ENCODE measurements at places on chromosomes 1 and 21.

GRCh38 chr1:67888216-67889106 is 55.2 kb upstream of the GNG12 start:
- no peak for DNase-seq

DNA sequence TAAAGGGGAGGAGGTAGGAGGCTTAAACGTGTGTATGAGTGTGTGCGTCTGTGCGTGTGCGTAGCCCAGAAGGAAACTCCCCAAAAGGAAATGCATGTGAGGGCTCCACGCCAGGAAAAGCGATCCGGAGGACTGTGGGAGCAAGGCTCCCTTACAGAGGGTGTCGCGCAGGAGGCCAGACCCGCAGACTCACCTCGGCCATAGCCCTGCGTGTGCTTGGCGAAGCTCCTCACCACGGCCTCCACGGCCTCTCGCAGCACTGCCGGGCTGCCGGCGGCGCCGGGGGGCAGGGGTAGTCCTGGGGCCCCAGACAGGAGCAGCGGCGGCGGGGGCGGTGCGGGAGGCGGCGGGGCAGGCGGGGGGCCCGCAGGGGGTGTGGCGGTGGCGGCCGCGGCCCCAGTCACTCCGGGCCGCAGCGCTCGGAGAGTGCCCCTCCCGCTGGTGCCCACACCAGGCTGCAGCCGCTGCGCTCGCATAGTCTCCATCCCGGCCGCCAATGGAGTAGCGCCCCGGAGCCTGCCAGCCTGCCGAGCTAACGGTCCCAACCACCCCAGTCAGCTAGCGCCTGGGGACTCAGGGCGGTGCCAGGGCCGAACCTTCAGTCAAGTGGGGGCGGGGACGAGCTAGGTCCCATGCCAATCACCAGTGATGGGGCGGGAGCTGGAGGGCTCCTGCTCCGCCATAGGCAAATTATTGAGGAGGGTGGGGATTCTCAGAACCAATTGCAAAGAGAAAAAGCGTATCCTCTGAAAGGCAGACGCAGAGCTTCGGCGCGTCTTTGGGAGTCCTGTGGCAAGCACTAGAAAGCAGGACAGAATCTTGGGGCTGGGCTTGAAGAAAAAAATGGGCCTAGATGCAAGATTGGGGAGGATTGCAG is at the start of gene LIX1L:
LIX1L (minus strand) TSS at position 575 of the 877 bp plus-strand sequence; CDS start at position 485, 90 bp downstream.
- DNase-seq, result peak; percentile 96

GRCh38 chr1:230694991-230695390 is 18.9 kb downstream of the AGT start:
- DNase-seq, result no peak

DNA sequence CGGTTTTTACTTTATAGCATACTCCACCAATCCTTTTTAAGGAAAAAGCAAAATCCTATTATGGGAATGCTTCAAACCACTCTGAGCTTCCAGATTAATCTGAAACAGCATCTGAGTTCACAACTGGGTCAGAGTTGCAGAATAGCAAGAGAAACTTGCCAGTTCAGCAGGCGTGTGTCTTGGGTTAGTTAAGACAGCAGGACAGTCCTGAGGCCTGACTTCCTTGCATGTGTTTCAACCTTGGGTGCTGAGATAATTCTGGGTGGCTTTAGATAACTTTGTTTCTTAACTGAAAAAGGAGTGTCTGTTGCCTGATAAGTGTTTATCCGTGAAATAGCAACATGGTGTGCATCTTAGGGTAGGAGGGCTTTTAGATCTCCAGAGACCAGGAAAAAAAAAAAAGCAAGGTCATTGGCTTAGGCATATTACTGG is 169.2 kb downstream of the DHRS3 start:
- DNase-seq, result no peak

DNA sequence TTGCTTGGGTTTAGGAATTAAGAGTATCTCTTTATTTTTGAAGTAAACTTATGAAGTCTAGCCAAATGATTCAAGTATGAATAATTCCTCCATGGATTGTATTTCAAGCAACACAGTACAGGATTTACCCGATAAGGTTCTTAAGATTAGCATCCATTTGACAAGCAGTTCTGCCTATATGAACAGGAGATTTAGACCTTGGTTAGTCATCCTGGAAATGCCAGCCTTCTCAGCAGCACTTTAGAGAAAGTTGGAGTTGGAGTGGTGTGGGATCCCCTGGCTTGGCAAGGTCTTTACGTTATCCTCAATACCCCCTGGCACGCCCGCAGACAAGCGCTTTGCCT is 1.6 kb downstream of the BCAR3 start:
- no peak for DNase-seq

GRCh38 chr21:38014298-38014697 is 98.0 kb upstream of the KCNJ6 start:
- DNase-seq, result no peak

GRCh38 chr21:42227909-42228708 is 9.2 kb downstream of the ABCG1 start:
- peak; percentile 93 for DNase-seq

- DNase-seq, result no peak
Measured at GRCh38 chr1:227959325-227959860, 11.7 kb upstream of the WNT9A start.

DNA sequence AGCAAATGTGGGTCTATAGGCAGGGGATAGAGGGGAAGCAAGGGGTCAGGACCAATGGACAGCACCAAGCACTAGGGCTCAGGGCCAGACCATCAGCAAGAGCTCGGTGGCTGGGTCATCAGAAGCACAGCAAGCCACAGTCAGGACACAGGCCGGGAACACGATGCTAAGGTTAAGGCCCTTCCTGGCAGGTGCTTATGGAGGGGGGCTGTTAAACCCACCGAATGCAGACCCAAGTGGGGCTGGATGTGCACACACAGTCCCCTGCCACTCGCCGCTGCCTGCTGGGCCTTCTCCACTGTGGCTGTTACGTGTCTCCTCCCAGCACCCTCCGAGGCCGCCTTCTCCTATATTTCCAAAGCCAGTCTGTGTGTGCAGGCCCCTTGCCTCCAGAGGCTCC is 220.1 kb downstream of the TOMM20 start:
- DNase-seq, result no peak

GRCh38 chr1:35659589-35659988 is 18.3 kb upstream of the PSMB2 start:
- no peak for DNase-seq

GRCh38 chr1:25543005-25543424 is 391 bp upstream of the LDLRAP1 start:
- DNase-seq, result no peak

GRCh38 chr21:17197996-17198395 is 314.8 kb upstream of the CXADR start:
- DNase-seq, result no peak

GRCh38 chr1:75579046-75579445 is 31.9 kb downstream of the SLC44A5 start:
- no peak for DNase-seq

All from MV-4-11 (cell line).